ENCODE measurements at places on chromosomes 3 and 15. TPM values are rescaled to one million over a fixed set of nuclear protein-coding genes. Genes with fewer than 3 reads are reported as not detected.

The ZMYND10 gene
- 1.3 TPM for total RNA-seq

DNA sequence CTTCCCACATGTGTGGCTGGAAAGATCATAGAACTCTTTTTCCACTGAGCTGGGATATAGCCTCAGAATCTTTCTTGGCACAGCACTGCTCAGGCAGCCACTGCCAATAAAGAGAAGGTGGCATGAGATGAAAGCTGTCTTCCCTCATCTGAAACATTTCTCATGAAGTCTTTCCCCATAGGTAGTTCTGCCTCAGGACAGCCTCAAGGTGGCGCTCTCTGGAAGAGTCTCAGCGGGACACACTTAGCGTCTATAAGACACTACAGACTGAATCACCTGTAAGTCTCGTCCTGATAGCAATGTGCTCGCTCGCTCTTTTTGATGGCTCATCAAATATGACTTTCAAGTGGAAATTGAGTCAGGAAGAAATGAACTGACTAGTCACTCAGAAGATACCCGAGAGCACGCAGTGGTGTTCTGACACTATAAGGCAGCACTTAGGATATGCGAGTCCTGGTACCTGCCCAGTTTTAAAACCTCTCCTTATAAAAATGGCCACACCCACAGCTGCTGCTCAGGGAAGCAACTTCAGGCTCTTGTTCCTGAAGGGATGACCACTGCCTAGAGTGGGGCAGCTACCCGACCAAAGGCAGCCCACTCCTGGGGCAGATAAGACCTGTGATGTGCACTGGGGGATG lies 269.5 kb downstream of the SUCLG2 start:
- peak; percentile 79 for DNase-seq
- H3K36me3 ChIP-seq: peaks cover 29% of the 10 kb centered on the region
- no peak overlapping the region for H3K27ac ChIP-seq
- no peaks in the 10 kb centered on the region for H3K27me3 ChIP-seq

DNA sequence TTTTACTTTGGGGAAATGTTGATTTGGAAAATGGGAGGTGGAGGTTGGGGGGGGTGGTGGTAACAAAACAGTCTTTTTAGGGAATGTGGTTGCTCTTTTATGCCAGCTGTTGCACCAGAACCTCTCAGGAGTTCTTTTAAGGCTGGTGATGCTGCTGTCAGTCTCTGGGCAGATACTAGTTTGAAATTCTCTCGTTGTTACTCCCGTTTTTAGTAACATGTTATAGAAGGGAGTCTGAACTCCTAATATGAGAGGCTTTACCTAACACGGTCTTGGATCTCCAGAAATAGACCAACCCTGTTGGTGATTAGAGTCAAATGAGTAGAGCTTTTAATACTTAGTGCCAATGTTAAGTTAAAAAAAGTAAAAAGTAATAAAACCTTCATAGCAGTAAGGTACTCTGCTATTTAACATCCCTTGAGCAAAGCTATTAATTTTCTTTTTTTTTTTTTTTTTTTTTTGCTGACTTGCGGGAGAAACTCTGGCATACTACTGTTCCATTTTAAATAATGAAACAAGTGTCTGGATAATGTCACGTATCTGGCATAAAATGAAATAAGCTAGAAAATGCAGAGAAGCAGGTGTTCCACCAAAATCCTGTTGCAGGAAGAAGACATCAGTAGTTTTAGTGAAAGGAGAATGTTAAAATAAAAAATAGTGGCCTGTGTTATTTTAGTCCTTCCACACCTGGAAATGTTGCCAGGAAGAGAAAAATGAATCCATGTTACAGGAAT lies 156.7 kb downstream of the CACNA1D start:
- H3K36me3 ChIP-seq: no peaks in the 10 kb centered on the region
- DNase-seq: no peak
- H3K27ac ChIP-seq: no peak overlapping the region
- peaks cover 2% of the 10 kb centered on the region for H3K4me1 ChIP-seq

- H3K36me3 ChIP-seq: no peaks in the 10 kb centered on the region
- H3K4me3 ChIP-seq: peak overlapping the region; percentile 68
- H3K4me1 ChIP-seq: peaks cover 18% of the 10 kb centered on the region
- H3K27ac ChIP-seq: no peak overlapping the region
- DNase-seq: peak; percentile 63
These were observed 516.1 kb downstream of the MECOM start for GRCh38 chr3:169147238-169148008.

- no peaks in the 10 kb centered on the region for H3K27me3 ChIP-seq
- no peak overlapping the region for H3K27ac ChIP-seq
- peaks cover 22% of the 10 kb centered on the region for H3K36me3 ChIP-seq
- DNase-seq: no peak
- H3K4me3 ChIP-seq: no peak overlapping the region
- H3K4me1 ChIP-seq: peaks cover 8% of the 10 kb centered on the region
These were observed 1.1 kb downstream of the ACKR4 start for GRCh38 chr3:132598181-132598580.

DNA sequence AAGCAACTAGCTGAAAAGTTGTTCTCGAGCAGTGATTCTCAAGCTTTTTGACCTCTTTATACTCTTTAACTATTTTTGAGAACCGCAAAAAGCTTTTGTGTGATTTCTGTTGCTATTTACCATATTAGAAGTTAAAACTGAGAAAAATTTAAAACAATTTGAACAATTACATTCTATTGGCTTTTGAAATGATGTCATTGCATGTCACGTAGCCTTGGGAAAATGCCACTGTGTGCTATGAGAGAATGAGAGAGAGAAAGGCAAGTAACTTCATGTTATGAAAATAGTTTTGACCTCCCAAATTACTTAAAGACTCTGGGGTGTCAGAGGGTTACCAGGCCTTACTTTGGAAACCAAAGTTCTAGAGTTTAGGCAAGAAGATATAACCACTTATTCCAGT lies 8.0 kb downstream of the USP13 start:
- no peak for DNase-seq
- H3K36me3 ChIP-seq: peaks cover 5% of the 10 kb centered on the region
- H3K27ac ChIP-seq: no peak overlapping the region
- H3K27me3 ChIP-seq: no peaks in the 10 kb centered on the region
